ENCODE measurements at places on chromosomes 16 and 17.

DNA sequence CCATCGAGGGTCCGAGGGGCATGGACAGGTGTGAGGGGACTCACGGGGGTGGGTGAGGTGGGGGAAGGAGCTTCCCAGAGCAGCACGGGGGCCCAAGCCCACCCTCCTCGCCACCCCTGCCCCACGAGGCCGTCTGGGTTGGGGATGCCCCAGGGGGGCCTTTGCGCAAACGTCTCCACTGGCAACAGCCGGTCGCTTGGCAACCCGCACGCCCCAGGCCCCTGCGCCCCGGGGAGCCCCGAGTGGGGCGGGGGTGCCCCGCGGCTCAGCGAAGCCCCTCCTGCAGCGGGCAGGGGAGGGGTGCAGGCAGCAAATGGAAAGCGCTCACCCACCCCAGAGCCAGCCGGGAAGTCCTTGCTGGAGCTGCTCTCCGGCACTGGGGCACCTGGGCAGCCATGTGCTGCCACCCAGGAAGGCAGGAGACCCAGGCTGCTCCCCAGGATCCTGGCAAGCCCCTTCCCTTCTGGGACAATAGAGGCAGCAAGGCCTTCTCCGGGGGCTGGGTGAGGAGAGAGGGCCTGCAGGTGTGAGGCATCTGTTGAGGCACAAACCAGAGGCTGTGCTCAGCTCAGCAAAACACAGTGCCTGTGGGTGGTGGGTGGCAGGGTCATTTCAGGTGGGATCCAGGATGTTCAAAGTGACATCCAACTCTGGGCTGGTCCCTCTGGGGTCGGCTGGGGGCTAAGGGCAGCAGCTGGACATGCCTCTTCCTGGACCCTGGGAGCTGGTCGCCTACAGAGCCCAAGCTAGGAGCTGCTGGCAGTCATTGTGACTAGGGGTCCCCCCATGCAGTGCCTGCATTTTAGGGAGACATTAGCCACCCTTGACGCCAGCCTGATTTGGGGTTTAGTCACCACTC lies 80.9 kb upstream of the CBX4 start:
- no peak for DNase-seq

DNA sequence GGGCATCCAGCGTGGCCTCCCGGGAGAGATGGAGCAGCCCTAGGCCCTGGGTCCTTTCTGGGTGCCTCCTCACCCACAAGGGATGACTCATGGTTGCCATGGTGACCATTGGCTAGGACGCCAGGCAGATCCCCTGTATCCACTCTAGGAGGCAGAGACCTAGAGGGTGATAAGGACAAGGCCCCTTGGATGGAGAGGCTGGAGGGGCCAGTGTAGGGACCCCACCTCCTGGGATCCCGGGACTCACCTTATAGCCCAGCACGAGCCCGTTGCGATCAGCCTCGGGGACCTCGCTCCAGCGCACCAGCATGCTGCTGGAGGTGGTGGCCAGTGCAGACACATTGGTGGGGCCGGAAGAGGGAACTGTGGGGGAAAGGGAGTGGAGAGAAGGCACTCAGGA lies 82.2 kb upstream of the CDC42EP4 start:
- DNase-seq, result no peak

GRCh38 chr17:21034340-21035235 lies 8.2 kb downstream of the USP22 start:
- DNase-seq, result no peak

DNA sequence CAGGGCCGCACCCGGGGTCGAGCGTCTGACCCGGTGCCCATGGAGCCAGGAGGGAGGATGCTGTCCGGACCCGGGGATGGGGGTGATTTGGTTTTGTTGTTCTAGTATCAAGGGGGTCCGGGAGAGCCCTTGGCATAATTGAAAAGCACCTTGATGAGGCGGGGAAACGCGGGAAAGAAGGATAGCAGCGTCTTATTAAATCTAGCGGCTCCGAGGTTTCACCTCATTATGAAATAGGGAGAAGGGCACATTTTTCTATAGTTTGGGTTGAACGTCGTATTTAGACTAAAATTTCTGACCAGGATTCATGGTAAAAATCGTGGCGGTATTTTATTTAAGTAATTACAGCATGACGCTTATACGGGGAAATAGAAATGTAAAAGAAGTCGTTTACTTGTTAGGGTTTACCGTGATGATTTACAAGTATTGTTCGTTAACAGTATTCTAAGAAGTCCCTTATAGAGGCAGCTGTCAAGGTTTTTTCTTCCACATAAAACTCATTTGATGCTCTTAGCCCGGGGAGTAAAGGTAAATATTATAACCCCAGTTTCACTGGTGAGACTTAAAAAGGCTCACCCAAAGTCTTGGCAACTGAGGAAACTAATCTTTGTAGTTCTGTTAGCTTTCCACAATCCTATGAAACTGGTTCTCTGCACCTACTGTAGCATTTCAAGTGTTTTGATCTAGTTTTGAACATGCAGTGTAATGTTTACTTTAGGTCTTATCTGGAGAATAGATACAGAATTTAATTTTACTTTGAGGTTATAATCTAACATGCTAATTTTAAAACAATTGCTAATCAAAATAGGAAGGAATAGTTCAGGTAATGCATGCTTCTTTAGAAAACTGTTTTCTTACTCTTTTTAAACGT lies 756 bp downstream of the LUC7L3 start:
- DNase-seq, result no peak

- no peak for DNase-seq
Observed at GRCh38 chr16:83928341-83929055, 24.5 kb upstream of the OSGIN1 start.

DNA sequence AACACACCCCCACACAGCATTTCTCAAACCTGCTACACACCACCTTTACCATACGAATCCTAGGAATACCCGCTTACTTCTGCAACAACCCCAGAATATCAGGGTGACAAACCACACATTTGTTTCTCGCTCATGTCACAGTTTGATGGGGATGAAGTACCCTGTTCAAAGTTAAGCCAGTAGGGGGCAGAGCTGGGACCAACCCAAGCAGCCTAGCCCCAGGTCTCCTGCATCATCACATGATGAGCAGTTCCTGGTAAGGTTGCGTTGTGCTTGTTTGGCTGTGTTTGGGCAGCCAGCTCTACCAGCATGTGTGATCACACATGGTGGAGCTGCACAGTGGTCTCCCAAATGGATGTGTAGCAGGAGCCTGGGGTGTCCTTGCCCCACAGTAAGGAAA lies 103.6 kb upstream of the C16orf82 start:
- no peak for DNase-seq

GRCh38 chr16:84893849-84894599 lies 74.2 kb downstream of the CRISPLD2 start:
- no peak for DNase-seq

GRCh38 chr16:3036726-3037315 lies at the start of gene BICDL2:
TSS of gene BICDL2 (minus strand) at chr16:3036944. CDS start at chr16:3035496, 1,448 bp downstream.
- no peak for DNase-seq

- no peak for DNase-seq
Observed at GRCh38 chr17:34117811-34118210, 137.3 kb upstream of the CCL2 start.

DNA sequence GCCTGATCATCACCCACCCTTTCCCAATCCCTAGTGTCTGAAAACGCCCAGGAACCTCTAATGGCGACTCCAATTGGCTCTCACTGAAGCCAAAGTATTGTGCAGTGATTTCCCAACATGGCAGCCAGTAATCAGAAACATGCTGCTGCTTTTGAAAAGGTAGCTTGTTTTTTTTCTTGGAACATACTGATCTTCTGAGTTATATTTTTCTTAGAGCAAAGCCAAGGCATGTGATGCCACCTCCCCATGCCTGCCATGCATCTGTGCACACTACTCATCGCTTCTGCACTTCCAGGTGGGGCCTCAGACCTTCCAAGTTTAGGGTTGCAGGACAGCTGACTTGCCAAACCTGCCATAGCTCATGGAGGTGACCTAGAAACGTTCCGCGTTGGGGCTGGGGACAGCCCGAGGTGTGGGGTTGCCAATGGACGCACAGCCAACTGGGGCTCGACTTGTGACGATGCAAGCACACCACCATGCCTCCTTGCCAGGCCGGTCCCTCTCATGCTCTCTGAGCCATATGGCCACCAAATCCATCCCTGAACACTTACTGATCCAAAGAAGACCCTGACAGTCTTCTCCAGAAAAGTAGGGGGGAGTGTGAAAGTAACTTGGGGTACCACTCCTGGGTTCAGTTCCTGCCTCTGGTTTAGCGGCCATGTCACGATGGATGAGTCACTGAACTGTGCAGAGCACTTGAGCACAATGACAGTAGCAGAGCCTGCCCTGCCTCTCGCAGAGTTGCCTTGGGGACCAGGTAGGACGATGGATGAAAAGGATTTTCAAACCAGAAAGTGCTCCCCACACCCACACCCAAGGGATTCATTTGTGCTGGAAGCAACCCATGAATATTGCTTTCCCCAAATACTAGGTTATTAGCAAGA lies 155.7 kb downstream of the CCDC182 start:
- DNase-seq, result no peak

DNA sequence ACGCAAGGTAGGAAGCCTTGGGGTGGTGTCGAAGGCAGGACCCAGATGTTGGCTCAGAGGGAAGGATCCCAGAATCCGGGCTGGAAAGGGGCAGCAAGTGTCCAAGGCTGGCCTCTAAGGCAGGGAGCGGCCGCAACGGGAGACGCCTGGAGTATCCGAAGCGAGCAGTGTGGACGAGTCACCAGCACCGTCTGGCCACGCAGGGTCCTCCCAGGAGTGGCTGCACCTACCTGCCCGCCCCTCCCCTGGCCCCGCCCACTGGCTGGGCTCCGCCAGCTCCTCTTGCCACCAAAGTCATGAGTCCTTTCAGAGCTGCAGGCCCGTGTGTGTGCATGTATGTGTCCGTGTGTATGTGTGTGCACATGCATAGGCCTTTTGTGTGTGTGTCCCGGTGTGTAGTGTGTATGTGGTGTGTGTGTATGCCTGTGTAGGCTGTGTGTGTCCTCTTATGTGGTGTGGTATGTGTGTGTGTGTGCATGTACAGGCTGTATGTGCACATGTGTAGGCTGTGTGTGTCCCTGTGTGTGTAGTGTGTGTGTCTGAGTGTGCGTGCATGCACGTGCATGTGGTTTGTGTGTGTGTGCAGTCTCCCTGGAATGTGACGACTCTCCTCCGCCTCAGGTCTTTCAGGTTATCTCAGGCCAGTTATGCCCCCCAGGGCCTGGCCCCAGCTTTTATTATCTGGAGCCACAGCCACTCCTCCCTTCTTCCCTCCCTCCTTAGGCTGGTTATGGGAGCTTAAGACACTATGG lies at the start of gene PRSS8:
Gene PRSS8 (minus strand): TSS at position 193 of the 752 bp plus-strand sequence. CDS start 229 bp downstream, outside the sequence.
- DNase-seq, result no peak

GRCh38 chr17:19766421-19767270 lies 18.5 kb upstream of the ALDH3A1 start:
- peak; percentile 57 for DNase-seq

DNA sequence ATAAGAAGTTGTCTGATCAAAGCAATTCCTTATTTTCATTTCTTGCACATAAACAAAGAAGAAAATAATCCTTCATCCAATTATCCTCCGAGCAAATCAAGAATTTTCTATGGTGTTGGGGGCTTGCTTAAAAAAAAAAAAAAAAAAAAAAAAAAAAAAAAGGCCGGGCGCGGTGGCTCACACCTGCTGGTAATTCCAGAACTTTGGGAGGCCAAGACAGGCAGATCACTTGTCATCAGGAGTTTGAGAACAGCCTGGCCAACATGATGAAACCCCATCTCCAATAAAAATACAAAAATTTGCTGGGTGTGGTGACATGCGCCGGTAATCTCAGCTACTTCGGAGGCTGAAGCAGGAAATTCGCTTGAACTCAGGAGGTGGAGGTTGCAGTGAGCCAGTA lies 19.3 kb downstream of the CNP start:
- no peak for DNase-seq

- DNase-seq, result no peak
Observed at GRCh38 chr16:14232106-14232864, 161.2 kb downstream of the MRTFB start.

DNA sequence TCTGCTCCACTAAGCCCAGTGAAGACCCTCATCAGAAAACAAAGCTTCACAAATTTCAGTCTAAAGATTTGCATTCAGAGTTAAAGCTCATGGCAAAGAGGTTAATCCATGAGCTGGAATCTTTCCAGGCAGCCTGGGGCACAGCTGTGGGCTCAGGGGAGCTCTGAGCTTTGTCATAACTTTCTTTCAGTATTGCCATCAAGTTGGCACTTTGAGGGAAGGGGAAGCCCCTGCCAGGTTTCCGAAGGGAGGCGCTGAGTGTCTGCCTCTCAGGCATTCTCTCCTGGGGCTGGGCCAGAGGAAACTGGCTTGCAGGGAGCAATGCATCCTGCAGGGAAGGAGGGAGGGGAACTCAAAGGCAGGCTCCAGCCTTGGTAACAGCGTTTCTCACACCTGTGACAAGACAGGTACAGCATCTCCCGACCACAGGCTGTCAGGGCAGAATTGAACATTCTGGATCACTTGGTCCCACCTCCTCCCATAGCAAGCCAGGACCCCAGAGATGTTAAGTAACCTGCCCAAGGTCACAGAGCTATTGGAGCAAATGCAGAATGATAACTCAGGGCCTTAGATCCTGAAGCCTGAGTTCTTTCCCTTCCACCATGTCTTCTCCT lies 3.9 kb downstream of the LPO start:
- no peak for DNase-seq

GRCh38 chr17:76701471-76701967 lies 9.2 kb downstream of the MXRA7 start:
- DNase-seq, result no peak

- DNase-seq, result no peak
Observed at GRCh38 chr16:27474041-27474440, 72.1 kb downstream of the IL21R start.

DNA sequence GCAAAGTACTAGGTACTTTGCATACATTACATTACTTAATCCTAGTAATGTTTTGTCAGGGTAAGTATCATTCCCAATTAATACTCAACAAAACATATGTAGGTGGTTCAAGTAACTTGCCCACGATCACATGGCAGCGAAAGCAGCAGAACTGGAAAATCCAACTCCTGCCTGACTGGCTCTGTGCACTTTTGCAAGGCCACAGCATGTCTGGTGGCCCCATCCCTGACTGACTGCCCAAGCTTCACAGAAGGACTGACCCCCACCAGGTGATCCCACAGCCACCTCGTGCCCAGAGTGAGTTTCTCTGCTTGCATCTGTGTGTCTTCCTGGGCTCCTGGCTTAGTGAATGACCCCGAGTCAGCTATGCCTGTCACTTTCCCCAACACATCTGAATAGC lies 11.4 kb downstream of the CNP start:
- DNase-seq, result no peak

- DNase-seq, result no peak
Observed at GRCh38 chr16:50699326-50700159, 6.1 kb downstream of the NOD2 start.

GRCh38 chr16:17461951-17462729 lies 8.6 kb downstream of the XYLT1 start:
- DNase-seq, result no peak

All from COLO829 (cell line).